ENCODE measurements at places on chromosomes 16 and 17.

GRCh38 chr17:5922476-5922875 is 147.7 kb upstream of the WSCD1 start:
- no peak for DNase-seq

DNA sequence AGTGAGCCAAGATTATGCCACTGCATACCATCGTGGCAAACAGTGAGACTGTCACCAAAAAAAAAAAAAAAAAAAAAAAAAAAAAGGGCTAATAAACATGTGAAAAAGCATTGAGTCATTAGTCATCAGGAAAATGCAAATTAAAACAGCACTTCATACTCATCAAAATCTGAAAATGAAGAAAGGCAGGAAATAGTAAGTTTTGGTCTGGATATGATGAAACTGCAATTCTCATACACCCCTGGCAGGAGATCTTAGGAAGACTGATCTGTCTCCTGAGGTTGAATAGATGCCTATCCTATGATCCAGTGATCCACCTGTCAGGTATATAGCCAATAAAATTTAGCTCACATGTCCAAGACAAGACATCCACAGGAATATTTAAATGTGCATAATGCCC is 212.7 kb downstream of the CPPED1 start:
- DNase-seq = no peak

- no peak for DNase-seq
These were observed 2.9 kb downstream of the NUP93 start for GRCh38 chr16:56732832-56733231.

DNA sequence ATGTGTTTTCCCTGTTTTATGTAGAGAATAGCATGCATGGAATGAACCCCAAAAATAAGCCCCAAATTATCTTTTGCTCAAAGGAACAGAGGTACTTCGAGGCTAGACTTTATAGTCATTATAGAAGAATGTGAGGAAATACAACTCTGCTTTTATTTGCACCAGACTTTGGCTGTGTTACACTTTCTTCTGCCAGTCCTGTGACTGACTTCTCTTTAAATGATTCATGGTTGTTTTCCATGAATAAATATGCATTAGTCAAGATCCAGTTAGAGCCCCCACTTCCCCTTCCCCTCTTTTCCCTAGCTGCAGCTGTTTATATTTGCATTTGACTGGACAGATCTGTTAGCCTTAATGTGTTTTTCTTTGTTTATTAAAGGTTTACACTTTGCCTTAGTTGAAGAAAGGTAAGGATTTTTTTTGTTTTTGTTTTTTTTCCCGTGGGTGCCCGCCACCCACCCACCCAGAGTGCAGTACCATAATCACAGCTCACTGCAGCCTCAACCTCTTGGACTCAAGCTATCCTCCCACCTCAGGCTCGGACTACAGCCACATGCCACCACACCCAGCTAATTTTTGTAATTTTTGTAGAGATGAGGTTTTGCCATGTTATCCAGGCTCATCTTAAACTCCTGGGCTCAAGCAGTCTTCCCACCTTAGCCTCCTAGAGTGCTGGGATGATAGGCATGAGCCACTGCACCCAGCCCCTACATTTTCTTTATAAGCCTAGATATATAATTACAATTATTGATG is 152.6 kb downstream of the CYB561 start:
- DNase-seq = no peak

DNA sequence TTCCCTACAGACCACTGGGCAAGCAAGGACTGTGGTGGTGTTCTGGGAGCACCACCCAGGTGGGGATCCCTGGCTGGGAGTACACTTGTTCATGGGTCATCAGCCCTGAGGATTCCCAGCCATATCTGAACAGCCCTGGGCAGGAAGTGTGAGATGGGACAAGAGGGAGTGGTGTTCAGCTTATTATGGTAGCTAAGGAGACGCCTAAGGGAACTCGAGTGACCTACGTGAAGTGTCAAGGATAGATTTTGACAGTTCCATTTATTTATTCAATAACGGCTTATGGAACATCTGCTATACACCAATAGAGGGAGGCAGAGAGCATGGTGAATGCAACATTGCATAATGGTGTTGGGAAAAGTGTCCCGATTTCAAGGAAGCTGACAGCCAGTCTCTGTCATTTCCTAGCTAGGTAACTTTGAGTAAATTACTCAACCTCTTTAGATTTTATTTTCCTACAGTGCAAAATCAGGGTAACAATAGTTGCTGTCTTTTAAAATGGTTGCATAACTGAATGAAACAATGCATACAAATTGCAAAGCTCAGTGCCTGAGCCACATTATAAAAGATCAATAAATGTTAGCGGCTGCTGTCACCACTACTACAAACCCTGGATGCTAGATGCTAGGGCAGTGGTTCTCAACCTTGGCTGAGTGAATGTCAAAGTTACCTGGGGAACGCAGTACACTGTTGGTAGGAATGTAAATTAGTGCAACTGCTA is 534.1 kb downstream of the GRIN2A start:
- no peak for DNase-seq

DNA sequence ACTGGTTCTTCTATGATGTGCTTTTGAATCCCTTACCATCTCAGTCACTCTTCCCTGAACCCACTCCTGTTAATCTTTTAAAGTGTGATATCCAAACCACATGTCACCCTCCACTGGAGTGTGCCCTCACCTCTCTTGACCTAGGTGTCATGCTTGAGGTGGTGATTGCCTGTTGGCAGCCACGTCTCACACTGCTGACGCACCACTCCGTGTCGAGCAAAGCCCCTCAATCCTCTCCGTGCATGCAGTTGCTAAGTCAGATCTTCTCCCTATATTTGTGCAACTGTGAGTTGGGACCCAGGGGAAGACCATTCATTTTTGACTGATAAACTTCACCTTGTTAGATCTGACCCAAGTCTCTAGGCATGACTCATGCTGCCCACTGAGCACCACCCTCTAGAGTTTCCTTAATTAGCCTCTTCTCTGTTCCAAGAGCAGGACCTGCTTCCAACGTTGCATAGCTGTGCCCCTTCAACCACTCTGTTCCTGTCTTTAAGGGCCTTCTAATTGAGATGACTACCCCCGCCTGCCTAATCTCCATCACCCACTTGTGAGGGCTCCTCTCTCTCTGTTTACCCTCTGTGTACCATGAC is 2.7 kb downstream of the MYH13 start:
- no peak for DNase-seq

GRCh38 chr17:4536259-4536741 is 18.9 kb downstream of the MYBBP1A start:
- no peak for DNase-seq

DNA sequence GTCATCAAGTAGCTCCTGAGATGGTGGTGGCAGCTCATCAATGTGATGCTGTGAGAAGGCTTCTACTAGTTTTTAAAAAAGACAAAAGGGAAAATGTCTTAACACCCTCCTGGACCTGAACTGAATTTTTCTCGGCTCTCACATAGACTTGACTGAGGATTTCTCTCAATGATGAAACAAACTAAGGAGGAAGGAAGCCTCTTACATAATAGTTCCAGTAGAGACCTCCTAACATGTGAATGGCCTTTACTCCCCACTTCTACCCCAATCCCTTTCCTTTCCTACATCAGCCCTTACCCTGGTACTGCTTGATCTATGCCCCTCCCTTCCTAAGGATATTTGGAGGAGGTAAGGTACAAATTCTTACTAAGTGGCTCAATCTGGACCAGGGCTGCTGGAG is 54.8 kb upstream of the MTMR4 start:
- DNase-seq = no peak

- no peak for DNase-seq
These were observed 85.6 kb downstream of the SOX9 start for GRCh38 chr17:72206376-72206775.

GRCh38 chr17:59954856-59955255 is 9.7 kb downstream of the RNFT1 start:
- no peak for DNase-seq

DNA sequence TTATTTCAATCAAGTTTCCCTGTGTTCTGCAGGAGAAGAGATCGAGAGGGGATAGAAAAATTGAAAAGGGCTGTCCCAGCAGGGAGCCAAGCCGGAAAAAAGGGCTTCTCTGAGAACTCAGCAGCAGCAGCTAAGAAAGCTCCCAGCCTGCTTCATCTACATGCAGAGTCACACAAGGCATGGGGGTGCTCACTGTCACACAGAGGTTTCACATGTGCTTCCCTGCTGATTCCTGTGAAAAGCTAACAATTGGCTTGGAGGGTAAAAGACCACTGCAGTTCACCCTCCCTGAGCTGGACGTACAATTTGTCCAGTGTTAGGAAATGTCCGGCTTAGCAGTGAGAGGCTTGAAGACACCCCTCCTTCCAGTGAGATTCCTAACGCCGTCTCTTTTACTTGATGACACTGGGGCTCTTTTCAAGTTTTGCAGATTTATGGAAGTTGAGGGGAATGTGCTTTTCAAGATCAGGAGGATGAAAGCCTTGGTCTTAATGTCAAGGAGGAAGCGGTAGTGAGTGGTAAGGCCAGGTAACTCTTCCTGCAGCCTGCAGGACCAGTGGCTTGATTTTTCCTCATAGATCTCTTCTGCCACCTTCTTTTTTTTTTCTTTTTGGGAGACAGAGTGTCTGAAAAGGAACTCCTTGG is 85.6 kb downstream of the WNT3 start:
- DNase-seq = no peak

DNA sequence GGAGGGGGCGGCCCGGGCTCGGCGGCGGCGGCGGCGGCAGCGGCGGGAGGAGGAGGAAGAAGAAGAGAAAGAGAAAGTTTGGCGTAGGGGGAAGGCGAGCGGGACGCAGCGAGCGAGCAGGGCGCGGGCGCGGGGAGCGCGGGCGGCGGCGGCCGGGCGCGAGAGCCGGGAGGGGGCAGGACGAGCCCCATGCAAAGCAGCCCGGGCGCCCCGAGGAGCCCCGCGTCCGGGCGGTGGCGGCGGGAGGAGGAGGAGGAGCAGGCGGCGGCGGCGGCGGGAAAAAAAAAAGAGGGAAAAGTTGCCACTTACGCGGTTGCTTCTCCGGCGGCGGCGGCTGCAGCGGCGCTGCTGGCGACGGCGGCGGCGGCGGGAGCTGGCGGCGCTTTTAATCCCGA is 10.3 kb upstream of the ZFHX3 start:
- no peak for DNase-seq

DNA sequence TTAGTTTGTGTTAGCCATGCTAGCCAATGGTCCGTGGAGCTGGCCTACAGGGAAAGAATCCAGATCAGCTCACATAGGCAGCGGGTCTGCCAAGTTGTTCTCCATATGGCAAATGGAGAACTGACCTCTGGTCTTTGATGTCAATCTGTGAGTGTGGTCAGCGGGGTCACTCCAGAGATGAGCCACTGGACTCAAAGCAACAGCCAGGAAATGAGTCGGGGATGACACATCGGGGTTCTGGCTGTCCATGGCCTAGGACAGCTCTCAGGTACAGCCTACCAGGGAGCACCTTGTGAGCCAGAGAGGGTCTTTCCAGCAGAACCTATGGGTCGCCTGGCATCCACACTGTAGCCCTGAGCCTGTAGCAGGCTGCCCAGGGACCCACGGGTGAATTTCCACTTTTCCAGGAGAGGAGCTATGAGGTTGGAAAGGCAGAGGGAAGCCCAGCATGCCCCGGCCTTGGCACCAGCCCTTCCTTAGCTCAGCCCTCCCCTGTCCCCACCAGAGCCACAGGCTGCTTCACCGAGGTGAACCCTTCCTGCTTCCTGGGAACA is 203.0 kb upstream of the TNRC6C start:
- no peak for DNase-seq

DNA sequence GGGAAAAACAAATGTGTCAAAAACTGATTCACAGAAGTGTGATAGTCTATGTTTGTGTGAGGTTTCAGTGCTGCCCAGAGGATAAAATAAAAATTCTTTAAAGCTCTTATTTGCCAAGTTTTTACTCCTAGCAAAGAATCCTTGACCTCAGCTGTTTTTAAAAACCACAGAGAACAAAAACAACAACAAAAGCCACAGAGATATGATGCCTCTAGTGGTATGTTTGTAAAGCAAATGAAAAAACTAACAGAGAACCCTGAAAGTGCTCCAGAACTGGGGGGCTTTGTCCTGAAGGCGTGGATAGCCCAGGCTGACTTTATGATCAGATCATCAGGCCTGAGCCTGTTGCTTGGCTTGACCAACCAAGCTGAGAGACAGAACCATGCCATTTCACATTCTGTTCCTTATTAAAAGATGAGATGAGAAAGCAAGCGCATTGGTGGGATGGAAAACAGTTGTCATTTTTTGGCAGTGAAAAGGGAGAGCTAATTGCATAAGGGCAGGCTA is 411.0 kb downstream of the CPPED1 start:
- no peak for DNase-seq

- no peak for DNase-seq
These were observed 13.0 kb downstream of the RIPOR1 start for GRCh38 chr16:67541391-67542263.

DNA sequence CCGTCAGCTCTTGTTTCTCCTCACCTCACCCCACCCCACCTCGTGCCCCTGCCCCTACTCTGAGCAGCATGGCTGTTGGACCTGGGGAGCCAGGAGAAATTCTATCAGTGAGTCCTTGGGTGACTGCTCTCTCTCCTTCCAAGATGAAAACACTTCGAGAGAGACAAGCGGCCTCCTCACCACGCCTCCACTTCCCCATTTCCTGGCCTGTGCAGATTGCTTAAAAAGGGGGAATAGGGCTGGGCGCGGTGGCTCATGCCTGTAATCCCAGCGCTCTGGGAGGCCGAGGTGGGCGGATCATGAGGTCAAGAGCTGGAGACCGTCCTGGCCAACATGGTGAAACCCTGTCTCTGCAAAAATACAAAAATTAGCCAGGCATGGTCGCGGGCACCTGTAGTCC is 9.5 kb downstream of the DLX4 start:
- DNase-seq = no peak

- no peak for DNase-seq
These were observed 65.1 kb downstream of the RTN4RL1 start for GRCh38 chr17:1959871-1960544.

DNA sequence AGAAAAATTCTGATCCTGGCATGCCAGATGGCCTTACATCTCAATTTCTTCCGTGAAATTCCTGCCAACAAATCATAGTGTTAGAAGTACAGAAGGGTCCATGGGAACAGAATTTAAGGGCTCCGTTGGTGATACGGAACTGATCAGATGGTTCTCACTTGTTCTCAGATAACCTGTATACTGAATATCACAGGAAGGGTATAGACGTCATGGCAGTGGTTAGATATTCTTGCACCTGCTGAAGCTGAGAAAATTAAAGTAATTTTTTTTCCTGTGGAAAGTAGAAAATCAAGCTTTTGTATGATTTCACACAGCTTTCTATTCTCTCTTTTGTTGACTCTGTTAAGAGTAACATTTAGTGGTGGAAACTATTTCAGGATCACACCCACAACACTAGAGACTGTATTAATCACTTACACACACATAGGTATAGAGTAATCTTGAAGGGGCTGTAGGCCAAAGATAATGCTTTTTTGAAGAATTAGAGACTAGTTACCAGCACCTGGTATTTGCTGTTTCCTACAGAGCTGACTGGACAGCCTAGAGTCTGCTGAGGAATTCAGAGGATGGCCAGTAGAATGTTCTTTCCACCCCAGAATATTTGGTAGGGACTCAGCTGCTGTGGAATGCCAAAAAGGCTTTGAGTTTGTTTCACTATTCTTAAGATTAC is 7.5 kb downstream of the TENT4B start:
- no peak for DNase-seq

DNA sequence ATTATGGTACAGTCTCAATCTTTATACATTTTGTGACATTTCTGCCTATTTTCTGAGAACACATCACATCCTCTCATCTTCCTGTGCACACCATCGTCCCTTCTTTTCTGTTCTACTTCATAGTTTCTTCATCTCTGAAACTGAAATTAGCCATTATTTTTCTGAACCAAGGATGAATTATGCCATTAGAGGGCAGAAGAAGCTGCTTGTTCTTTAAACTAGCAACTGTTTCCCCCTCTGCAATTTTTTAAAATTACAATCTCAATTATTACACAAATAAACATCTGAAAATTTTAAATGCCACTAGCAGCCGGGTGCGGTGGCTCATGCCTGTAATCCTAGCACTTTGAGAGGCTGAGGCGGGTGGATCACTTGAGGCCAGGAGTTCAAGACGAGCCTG is 41.3 kb downstream of the RBBP6 start:
- DNase-seq = no peak

All from activated T-helper 1 cell treated with anti-CD3 and anti-CD28 coated beads, Interleukin-2, amount 50 U/mL, for 16 hours (primary cell).